ENCODE measurements at places on chromosomes 4 and X.
A peak's percentile ranks its signal among the peaks of the same experiment; 100 is the strongest.

GRCh38 chr4:77022560-77023179, 53.1 kb downstream of the CCNI start:
- no peak for DNase-seq

- no peak for DNase-seq
These were observed 631.0 kb upstream of the SPANXN1 start for GRCh38 chrX:144616317-144616716.

DNA sequence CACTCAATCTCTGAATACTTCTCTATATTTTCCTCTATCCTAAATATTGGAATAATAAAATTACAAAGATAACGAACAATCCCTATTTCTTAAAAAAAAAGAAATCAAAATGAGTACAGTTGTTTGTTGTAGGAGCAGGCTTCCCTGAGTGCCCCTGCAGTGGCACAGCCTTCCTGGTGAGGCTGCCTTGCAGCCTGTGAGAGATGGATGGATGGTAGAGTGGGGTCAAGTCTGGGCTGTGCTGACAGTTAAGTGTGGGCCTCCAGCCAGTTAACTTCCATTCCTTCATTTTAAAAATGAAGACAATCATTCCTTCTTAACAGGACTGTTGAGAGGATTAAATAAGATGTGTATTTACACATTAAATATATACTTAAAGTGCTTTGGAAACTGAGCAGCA, 136.9 kb downstream of the MGST2 start:
- no peak for DNase-seq

DNA sequence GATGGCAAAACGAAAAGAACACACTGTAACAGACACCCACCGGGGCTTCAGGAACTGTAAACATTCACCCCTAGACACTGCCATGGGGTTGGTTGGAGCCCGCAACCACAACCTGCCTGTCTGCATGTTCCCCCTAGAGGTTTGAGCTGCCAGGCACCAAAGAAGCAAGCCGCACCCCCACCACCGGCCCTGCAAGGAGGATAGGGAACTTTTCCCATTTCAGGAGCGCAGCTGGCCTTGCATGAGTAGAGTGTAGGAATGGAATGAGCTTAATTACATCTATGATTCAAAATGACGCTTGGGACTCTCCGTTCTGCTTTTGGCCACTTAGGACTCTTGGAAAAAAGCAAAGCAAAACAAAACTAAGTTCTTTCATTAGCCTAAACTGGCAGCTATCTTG, 243.6 kb upstream of the CTSO start:
- no peak for DNase-seq

- no peak for DNase-seq
These were observed 109.2 kb upstream of the NPY2R start for GRCh38 chr4:155099231-155099630.

- DNase-seq: no peak
These were observed 17.7 kb upstream of the GPR34 start for GRCh38 chrX:41671082-41671481.

DNA sequence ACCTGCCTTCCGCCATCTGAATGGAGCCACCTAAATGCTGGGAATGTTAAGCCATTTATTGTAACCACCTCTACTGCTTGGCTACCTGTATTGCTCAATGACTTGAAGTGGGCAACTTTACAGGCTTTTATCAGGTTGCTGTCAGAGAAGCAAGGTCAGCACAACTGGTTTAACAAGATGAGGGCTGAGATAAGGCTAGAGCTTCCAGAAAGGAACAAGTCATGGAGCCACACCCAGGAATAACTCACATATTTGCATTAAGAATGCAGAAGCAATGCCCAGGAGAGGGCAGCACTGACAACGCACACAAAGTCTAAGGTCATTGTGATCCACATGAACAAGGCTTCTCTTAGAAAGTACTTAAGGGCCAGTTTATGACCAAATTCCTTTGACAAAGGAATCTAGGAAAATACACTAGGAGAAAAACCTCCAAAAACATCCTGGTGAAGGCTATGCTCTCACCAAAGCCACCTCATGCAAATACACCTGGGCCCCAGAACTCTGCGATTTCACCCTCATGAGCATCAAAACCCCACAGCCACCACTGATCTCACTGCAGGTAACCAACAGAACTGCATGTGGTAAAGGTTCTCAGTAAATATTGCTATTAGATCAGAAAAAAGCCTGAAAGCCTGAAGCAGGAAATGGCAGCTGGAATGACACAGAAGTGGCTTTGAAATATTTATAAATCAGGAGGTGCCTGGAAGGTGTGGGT, 15.0 kb upstream of the STS start:
- DNase-seq: peak; percentile 73

DNA sequence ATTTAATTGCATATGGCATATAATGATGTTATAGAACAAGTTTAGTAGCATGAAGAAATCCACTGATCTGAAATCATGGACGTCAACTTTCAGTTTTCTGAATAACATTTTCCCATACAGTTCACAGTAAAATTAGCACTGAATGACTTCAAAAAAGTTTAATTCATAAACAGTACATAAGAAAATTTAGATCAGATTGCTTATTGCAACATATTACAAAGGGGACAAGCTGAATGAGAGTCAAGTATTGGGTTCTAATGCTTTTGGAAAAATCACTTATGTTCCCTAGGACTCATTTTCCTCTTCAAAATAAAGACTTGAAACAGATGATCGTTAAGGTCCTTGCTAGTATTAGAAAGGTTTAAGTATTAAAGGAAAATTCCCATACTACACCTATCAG, 898.3 kb upstream of the INTU start:
- no peak for DNase-seq

- no peak for DNase-seq
These were observed 226.8 kb upstream of the LNX1 start for GRCh38 chr4:53818104-53818503.

DNA sequence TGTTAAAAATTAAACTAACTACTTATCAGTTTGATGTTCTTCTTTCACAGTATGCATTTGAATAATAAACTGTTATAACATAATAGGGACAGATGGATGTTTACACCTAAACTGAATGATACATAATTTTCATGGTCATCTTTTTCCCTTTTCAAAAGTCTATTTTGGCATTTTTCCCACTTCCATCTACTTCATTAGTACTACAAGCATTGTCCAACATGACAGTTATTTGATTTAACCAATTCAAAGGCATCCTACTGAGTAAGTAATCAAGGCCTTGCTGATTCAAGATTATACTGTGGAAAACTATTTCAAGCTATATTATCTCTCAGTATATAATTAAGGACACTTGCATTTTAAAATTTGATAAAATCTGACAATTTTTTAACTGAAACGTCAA, 212.9 kb downstream of the FAT4 start:
- DNase-seq: no peak

DNA sequence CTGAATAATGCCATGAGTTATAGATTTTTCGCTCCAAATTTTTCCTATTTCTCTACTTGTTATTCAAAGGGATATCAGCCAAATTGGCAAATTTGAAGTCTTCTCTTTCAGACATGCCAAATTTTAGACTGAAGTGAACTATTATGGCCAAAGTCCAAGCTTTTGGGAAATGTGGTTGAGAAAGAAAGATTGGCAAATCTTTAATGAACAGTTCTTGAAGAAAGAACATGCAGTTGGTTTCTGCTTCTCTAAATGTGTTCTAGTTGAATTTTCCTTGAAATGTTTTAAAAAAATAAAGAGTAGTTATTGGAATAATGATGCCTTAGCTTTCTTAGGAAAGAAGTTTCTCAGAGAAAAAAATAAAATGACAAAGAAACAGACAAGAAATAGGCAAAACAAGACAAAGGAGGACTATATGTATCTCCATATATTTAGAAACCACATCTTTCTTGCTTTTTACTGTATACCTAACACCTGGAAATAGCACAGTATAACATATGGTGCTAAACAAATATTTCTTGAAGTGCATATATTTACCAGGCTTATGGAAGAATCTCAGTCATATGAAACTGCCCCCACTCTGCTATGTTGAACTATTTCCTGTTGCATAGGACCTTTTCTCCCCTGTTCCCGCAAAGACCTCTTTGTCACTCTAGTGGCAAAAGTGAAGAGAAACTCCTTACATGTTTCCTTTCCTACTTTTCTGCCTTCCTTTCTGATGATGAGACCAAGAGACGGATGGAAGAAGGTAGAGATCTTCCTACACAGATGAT, 250.0 kb downstream of the ARHGAP24 start:
- no peak for DNase-seq

Data from NCI-H510A (cell line).